ENCODE measurements at places on chromosomes 5 and 9.
A peak's percentile ranks its signal among the peaks of the same experiment; 100 is the strongest.

DNA sequence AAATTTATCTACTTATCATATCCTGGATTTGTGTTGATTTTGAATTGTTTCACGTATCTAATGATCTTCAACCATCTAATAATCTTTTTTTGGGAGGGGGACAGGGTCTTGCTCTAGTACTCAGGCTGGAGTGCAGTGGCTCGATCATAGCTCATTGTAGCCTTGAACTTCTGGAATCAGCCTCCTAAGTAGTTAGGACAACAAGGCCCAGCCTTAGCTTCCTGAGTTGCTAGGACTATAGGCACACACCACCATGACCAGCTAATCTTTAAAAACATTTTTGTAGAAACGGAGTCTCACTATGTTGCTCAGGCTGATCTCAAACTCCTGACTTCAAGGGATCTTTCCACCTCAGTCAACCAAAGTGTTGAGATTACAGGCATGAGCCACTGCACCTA is 34.6 kb downstream of the MRPS27 start:
- no peak for DNase-seq

DNA sequence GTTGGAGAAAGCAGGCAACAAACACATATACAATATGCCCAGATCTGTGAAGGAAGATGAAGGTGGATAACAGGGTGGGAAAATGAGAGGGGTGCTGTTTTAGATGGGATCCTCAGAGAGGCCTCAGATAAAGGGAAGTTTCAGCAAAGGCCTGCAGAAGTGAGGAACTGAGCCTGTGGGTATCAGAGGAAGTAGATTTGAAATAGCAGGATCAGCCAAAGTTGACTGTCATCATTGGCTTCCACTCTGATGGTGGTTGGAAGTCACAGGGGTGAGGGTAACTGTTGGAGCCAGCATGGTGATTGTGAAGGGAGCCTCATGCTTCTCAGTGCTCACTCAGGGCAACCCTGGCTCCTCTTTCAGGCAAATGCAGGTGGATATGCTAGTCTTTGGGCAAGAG is 607.2 kb upstream of the CLINT1 start:
- DNase-seq, result no peak

- no peak for DNase-seq
Observed at GRCh38 chr5:35869685-35870277, 13.1 kb downstream of the IL7R start.

DNA sequence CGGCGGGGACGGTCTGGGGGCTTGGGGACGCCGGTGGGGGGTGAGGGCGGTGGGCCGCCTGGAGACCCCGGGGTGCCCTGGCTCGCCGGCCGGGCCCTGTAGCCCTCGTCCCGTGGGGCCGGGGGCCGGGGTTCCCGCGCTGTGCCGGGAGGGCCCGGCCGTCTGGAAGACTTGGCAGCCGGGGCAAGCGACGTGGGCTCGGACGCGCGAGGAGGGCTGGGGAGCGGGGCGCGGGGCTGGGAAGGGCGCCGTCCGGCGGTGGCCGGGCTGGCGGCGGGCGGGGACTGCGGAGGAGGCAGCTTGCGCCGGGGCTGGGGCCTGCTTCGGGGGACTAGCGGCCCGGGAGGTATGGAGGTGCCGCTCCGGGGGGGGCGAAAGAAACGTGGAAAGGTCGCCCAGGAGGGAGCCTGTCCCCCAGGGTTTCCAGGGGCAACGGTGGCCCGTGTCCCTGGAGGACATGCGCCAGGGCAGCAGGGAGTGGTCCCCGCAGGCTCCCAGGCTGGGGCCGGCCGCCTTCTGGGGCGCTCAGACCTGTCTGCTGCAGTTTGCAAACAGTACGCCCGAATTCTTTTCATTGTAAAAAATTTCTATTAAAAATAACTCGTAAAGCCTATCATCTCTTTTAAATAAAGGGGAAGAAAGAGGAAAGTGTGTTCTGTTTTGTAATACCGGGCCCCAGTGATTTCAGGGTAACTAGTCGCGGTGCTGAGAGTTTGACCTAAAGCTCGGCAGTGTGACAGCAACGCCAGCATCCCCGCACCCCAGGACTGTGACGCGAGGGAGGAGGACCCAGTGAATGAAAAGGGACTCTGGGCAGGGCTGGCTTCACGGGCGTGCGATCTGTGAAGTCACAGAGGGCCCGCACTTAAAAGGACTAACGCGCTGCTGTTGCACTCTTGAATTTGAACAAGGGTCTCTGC is 752 bp upstream of the ANKH start:
- DNase-seq, result peak; percentile 69

- no peak for DNase-seq
Observed at GRCh38 chr5:139134906-139135305, 63.3 kb downstream of the SIL1 start.

- peak; percentile 39 for DNase-seq
Observed at GRCh38 chr5:86880785-86881492, 263.2 kb downstream of the COX7C start.

GRCh38 chr5:86542532-86542931 is 75.2 kb upstream of the COX7C start:
- no peak for DNase-seq

- DNase-seq, result no peak
Observed at GRCh38 chr5:116887104-116887503, 312.5 kb upstream of the SEMA6A start.

- DNase-seq, result no peak
Observed at GRCh38 chr9:121772600-121773285, 121.3 kb downstream of the DAB2IP start.

GRCh38 chr9:110217656-110218099 is 9.7 kb upstream of the C9orf152 start:
- no peak for DNase-seq

DNA sequence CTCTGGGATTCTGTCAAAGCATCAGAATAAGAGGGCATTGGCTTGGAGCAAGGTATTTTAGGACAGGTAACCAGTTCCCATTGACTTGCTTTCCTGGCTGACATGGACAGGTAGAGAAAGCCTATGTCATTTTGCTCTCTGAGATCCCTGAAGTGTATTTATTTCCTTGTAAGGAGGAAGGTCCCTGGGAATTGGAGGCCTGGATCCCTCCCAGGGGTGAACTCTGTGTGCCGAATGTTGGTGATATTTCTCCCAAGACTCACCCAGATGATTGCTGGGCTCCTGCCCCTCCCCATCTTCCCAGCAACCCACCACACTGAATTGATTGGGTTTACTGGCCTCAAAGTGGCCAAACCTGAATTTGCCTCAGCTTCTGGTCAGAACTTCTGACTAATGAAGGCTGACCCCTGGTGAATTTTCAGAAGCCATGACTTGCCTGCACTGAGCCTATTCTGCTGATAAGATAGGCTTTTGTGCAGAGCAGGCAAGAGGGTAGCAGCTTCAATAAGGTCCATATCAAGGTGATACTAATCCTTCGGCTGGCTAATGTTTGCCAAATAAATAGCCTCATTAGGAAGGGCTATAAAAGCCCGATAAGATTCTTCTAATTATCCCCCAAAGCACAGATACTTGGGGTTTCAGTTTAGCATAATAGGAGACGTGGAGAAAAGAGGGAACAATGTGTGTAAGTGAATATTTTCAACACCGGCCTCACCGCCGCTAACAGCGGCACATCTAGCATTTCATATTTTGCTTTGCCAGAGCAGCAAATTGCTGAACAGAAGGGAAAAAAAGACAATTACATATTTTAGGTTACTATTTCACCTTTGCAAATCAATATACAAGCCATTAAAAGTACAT is 152.9 kb upstream of the PITX1 start:
- DNase-seq, result no peak

DNA sequence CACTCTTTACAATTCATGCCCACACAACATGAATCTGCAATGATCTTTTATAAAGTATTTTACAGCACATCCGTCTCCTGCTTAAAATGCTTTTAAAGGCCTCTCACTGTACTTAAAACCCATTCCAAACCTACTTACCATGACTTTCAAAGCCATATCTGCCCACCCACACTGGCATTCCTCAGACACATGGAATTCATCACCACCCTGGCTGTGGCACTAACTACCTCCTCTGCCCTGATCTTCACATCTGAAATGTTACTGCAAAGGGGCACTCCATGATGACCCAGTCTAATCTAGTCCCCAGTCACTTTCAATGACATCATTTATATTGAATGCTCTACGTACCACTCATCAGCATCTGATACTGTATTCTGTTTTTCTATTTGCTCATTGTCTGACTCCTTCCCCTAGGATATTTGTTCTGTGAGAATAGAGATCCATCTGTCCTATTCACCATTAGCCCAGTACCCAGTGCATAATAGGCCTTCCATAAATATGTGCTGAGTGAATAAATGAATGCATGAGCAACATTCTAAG is 193.2 kb upstream of the KIF2A start:
- no peak for DNase-seq

- no peak for DNase-seq
Observed at GRCh38 chr5:169467041-169467771, 116.4 kb upstream of the SPDL1 start.

DNA sequence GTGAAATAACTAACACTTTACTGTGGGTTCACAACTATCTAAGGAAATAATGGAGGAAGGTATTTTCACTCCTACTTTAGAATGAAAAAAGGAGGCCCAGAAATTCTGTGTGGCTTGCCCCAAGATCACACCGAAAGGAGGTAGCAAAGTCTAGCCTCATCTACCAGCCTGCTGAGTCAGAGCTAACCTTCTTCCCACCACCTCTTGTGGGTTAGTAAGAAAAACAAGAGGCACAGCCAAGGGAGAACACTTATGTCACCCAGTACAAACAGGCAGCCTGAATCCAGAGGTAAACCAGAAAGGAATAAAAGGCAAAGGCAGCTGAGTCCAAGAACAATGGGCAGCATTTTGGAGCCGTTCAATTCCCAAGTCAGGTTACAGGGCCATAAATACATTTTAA is 91.9 kb upstream of the RASEF start:
- DNase-seq, result no peak

DNA sequence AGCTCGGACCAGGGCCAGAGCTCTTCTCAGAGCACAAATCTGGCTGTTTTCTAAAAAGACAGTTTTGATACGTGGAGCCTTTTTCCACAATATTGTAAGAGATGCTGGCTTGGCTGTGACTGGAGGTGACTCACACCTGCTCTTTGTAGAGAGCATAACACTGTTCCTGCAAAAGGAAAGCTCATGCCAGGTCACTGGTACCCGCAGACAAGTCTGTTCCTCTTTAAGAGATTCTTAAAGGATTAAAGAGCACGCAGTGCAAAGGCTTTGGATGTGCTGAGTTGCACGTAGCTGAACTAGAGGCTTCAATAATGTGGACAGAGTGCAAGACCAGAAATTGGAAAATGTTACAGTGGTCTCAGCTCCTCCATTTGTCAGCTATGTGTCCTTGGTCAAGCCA is 19.0 kb downstream of the ACTL7B start:
- no peak for DNase-seq

DNA sequence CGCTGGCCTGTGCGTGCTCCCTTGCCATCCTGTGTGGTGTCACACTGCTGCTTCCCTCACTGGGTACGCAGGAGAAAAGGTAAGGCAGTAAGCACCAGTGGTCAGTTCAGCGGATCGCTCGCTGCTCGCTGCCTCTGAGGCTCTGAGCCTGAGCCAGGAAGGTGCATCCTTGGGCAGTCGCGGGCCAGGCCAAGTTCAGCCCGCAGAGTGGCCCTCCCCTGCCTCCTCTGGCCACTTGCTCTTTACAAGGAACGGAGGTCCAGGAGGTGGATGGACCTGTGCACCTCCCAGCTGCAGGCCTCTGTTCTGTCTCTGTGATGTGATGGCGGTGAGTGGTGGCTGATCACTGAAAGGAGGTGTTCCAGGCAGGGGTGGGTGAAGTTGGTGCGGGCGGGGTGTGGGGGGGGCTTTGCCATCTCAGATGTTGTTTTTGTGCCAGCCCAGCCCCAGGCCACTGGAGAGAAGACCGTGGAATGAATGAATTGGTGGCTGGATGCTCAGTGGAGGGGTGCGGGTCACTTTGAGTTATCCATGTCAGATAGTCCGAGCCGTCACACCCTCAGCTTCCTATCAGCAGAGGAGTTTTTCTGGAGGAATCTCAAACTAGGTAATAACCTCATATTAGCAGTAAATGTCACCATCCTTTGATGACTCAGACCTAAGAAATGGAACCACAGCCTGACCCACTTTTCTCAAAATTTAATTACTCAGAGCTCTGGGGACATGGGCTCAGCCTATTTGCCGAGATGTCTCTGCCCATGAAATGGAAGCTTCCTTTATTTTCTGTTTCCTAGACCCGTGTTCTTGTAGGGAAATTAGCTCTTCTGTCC is 7.3 kb downstream of the COL5A1 start:
- no peak for DNase-seq

DNA sequence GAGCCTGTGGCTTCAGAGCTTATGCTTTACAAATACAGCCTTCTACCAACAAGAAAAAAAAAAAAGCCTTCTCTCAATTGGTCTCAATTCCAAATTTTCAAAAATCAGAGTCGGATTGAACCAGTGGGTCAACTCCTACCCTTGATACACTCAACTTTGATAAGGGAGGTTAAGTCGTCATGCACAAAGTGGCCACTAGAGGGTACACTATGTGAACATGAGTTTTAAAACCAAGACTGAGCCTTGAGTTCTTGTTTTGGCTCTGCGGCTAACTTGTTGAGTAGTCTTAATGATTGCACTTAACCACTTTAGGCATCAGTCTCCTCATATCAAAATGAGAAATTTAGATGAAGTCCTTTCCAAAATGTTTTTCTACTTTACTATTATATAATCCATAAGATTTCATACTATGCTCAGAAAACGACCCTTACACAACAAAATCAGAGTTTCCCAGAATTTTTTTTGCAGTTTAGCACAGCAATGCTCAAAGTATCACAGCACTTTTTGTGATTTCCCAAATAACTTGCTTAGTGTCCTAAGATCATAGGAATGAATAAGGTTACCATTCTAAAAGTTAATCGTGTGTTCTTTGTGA is 92.9 kb upstream of the MTAP start:
- DNase-seq, result peak; percentile 47

DNA sequence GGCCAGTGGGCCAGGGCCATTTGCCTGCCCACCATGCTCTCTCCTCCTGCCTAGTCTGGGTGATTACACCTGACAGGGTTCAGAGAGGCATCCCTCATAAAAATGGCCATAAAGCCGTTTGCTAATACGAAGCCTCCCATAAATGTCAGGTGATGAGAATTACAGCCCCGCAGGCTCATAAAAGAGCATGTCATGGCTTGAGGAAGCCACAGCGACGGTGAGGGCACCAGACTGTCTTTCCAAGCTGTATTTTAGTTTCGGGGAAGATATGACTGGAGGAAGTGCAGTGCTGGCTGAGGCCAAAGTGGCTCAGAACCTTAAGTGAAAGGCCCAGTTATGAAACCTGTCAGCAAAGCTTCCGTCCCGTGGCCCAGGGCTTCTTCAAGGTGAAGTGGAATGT is 18.5 kb upstream of the TCERG1 start:
- DNase-seq, result no peak

DNA sequence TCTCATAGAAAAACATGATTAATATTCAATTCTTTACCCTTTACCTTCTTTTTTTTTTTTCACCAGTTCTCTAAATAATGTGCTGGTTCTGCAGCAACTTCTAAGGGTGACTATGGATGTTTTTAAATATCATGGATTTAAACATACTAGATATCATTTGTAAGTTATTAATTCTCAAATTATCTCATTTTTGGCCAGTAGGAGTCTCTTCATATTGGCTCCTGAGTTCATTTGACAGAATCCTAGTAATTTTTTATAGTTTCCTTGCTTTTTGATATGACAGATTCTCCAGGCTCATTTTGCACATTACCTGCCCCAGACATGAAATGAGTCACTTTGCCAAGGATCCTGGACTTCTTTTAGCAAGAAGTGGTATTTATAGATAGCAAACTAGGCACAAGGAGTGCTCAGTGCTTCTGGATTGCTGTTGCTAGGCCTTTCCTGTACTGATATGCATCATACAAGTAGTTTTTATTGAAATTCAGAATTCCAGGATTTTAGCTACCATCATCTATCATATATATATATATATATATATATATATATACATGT is 201.3 kb upstream of the IL12B start:
- DNase-seq, result no peak

- DNase-seq, result no peak
Observed at GRCh38 chr5:32507738-32508434, 63.3 kb upstream of the ZFR start.
